ENCODE measurements at places on chromosomes 6 and 20.

GRCh38 chr20:62346398-62347150 lies 20.5 kb downstream of the LAMA5 start:
- no peak for DNase-seq

DNA sequence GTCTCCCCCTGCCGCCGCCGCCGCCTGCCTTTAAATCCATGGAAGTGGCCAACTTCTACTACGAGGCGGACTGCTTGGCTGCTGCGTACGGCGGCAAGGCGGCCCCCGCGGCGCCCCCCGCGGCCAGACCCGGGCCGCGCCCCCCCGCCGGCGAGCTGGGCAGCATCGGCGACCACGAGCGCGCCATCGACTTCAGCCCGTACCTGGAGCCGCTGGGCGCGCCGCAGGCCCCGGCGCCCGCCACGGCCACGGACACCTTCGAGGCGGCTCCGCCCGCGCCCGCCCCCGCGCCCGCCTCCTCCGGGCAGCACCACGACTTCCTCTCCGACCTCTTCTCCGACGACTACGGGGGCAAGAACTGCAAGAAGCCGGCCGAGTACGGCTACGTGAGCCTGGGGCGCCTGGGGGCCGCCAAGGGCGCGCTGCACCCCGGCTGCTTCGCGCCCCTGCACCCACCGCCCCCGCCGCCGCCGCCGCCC lies 474 bp downstream of the CEBPB start:
- DNase-seq: peak; percentile 38

GRCh38 chr6:45473121-45473993 lies 95.6 kb upstream of the SUPT3H start:
- no peak for DNase-seq

DNA sequence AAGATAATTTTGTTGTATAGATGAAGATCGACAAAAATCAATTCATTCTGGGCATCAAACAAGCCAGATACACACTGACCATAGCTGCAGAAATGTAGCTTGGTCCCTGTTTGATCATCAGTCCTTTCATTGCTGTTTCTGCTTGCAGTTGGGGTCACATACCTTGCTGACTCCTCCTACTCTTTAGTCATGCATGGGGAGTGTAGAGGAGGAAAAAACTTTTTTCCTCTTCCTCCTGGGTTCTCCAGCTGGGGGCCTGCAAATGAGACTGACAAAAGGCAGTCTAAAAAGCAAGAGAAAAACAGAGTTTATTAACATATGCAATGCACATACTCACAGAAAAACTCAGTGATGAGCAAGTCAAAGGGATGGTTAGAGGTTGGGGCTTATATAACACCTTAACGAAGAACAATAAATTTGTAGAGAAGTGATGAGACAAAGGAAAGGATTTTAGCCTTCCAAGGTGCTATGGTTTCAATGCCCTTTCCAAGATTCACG lies 105.8 kb downstream of the QRSL1 start:
- DNase-seq: no peak

DNA sequence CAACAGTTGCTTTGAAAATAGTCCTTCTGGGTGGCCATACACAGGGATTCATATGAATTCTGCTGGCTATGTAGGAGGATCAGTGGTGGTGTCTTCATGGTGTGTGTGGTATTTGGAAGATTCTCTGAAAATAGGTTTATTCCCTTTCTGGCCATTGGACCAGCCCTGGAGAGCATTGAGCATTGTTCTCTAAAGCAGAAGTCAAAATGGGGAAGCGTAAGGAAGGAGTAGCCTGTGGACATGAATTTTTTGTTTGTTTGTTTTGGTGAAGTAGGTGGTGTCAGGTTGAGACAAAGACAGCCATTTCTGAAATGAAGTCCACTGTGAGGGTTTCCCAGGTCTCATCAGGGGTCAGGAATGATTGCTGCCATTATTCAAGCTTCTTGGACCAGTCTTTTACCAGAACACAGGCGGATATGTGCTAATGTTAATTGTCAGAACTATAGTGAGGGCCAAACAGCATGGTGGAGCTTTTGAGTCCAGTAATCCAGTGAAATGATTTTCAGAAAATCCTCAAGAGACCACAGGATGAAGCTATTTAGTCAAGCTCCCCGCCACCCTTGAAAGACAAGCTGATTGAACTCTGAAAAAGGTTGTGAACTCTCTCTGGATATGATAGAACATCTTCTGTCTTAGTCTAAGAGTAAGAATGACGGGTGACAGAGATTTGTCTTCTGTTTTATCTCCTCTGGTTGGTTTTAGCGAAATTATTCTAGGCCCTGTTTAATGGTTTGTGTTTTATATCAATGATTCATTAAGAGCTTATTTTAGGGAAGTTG lies 60.0 kb downstream of the DNAH8 start:
- DNase-seq: no peak

GRCh38 chr6:114421199-114421598 lies 78.4 kb upstream of the HS3ST5 start:
- no peak for DNase-seq

DNA sequence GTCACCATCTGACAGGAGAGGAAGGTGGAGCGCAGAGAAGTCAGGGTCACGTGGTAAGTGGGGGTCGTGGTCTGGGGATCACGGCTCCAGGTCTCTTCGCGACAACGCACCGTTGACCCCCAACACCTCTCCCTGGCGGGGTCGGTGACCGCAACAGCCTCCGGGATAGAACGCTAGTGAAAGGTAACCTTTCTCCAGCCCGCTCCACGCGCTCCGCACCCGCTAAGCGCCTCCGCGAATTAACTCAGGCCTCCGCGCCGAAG lies 600 bp upstream of the SYNJ2 start:
- DNase-seq: no peak

DNA sequence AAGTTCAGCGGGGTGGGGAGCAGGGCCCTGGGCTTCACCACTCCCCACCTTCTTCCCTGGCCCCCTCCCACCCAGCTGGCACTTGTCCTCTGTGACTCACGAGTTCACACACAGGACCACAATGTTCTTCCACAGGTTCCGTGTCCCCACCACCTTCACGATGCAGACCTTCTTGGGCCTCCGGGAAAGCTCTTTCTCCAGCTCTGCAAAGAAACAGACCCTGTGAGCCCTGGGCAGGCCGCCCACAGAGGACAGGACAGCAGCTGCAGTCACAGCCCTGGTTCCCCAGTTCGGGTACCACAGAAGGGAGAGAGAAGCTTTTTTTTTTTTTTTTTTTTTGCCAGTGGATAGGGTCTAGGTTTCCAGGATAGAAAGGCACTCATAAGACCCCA lies 30.9 kb downstream of the PSMG4 start:
- DNase-seq: no peak

GRCh38 chr6:168844821-168845609 lies 404.0 kb downstream of the SMOC2 start:
- no peak for DNase-seq

- no peak for DNase-seq
These were observed 227.0 kb upstream of the RNF24 start for GRCh38 chr20:4242376-4242775.

- DNase-seq: no peak
These were observed 55.1 kb downstream of the KIF16B start for GRCh38 chr20:16517946-16518783.

- no peak for DNase-seq
These were observed 175.4 kb downstream of the UTRN start for GRCh38 chr6:144460327-144461095.

GRCh38 chr6:29547573-29547972 lies 12.0 kb downstream of the UBD start:
- no peak for DNase-seq

DNA sequence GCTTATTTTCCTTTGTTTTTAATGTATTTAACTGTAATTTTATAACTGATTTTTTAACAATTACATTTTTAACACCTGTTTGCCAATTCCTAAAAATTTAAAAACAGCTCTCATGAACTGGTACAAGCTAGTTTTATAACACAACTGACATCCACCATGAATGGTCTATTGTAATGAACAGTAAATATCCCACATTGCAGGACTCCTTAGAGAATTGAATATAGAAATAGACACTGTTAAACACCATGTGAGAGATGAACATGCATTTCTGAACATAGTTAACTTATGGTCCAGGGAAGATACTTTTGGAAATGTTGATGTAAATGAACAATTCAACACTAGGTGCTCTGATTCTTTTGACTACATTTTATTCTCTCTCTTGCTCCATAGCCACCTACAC lies 195.1 kb upstream of the GMDS start:
- DNase-seq: no peak

GRCh38 chr6:124298730-124299129 lies 495.1 kb downstream of the NKAIN2 start:
- no peak for DNase-seq

GRCh38 chr6:35470663-35471120 lies 2.5 kb downstream of the RPL10A start:
- no peak for DNase-seq

- DNase-seq: no peak
These were observed 234.1 kb upstream of the PMEPA1 start for GRCh38 chr20:57943950-57944349.

DNA sequence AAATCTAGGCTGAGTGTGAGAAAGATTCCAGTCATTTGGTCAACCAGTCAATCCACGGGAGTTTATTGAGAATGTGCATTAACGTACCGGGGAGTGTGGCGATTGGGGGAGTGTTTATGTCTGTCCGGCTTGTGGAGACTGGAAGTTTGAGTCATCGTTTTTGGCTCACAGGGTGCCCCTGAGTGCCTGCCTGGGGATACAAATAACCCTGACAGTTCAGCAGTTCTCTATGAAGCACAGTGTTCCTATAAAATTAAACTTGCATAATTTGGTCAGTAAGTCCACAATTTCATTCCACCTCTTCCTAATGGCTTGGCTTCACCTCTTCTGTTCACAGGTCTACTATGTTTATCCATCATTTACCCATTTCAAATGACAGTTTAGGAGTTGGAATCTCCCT lies 72.6 kb upstream of the PLEKHG1 start:
- no peak for DNase-seq

DNA sequence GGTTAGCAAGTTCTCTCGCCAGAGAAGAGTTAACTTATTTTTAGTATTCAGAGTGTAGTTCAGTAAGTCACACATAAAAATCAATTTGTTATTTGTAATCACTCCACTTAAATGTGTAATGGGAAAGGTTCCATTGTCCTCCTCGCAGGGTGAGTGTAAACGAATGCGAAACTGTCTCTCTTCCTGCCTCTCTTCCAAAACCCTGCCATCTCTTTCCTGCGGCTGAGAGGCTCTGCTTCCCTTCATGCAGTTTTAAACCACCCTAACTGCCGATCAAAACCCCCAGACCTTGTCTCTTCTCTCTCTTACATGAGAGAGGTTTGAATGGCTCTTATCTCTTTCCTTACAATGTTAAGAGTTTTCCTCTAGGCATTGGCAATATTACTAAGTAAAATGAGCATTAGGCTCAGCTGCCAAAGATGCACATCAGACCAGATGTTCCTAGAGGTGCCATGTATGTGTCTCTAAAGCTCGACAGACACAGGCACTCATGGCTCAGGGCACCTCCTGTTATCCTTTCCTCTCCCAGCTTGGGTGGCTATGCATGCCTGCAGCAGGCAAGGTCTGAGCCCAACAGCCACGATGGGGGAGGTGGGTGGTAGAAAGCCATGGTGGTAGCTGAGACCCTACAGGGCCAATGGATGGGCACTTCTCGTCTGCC lies 91.2 kb downstream of the JARID2 start:
- DNase-seq: no peak

DNA sequence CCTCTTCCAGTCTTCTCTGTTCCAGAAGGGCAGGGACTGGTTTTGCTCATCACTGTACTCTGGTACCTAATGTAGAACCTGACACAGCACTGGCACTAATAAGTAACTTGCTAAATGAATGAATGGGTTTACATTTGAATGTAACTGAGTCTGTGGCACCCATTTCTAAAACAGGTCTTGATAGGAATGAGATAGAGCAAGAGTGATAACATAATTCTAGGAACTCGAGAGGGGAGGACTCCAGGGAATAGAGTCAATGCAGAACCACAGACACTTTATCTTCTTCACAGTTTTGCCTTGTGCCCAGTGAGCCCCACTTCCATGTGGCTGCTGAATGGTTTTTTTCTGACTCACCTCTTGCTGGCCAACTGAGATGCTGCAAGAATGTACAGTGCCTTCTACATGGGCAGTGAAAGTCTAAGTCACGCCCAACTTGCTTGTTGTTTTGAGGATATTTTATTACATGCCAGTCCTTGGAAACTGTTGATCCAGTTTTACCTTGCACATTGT lies 61.1 kb downstream of the TBC1D7 start:
- no peak for DNase-seq

- no peak for DNase-seq
These were observed 274.7 kb upstream of the CITED2 start for GRCh38 chr6:139649128-139649527.

GRCh38 chr6:5679691-5680090 lies 327.0 kb downstream of the NRN1 start:
- no peak for DNase-seq

GRCh38 chr6:12034837-12035236 lies 22.7 kb downstream of the HIVEP1 start:
- no peak for DNase-seq

GRCh38 chr6:107715550-107716321 lies 108.4 kb downstream of the SCML4 start:
- DNase-seq: no peak

Data from stimulated activated CD8-positive, alpha-beta memory T cell treated with anti-CD3 and anti-CD28 coated beads, Interleukin-2, amount 100 ng/mL, for 48 hours (primary cell).